ENCODE measurements at places on chromosomes 6 and 20.
A peak's percentile ranks its signal among the peaks of the same experiment; 100 is the strongest.

DNA sequence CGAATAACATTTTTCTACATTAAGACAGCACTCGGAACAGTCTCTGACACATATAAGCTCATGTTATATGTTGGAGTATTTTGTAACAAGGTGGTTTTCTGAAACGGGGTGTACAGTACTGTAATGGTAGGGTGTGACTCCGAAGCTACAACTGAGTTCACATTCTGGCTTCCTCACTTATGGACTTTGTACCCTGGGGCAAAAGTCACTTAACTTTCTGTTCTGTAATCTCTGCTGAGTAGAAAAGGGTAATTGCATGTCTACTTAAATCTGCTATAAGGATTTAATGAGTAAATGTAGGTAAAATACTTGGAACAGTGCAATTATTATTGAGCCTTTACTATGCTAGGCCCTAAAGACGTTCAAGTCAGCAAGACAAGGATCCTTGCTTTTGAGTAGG lies 4.7 kb upstream of the LTV1 start:
- no peak for DNase-seq

DNA sequence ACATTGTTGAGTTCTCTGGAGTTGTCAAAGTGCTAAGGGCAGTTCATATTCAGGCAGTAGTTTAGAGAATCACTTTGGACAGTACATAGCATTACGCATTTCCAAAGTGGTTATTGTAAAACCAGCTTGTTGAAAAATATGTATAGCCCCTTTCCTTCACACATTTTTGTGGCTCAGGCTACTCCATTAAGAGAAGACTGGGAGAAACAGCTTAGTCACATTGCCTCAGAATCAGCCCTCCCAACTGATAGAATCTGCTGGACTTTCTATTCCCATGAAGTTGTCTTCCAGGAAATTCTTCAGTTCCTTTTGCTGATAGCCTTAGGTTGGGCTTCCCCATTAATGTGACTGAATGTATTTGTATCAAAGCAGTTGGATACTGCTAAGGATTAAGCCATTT lies 39.5 kb upstream of the HDGFL1 start:
- DNase-seq, result no peak

- DNase-seq, result no peak
Measured at GRCh38 chr6:118708744-118709143, 57.4 kb upstream of the CEP85L start.

DNA sequence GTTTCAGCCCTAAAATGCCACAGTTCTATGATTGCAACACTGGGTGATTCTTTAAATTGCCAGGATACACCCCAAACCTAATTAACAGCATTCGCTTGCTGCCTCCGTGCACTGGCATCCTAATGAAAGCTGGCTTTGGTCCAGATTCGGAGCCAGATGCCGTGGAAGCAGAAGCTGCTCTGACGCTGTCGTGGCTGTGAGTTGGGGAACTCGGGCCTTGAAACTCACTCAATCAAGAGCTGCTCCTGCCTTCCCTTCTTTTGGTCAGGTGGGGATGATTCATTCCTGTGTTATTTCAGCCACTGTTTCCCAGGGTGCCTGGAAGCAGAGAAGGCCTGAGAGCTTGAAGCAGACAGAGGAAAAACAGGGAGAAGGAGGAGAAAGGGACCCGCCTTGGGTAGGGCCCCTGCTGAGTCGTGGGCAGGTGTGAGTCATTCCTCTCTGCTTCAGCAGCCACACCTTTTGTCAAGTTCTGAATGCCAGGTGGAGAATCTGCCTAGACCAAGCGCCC lies 36.2 kb upstream of the DSP start:
- DNase-seq, result no peak

- no peak for DNase-seq
Measured at GRCh38 chr6:14593286-14593685, 475.7 kb downstream of the CD83 start.

GRCh38 chr6:32447932-32448331 lies 8.2 kb downstream of the HLA-DRA start:
- DNase-seq, result no peak

GRCh38 chr6:126227833-126228702 lies 111.8 kb upstream of the CENPW start:
- no peak for DNase-seq

- peak; percentile 37 for DNase-seq
Measured at GRCh38 chr20:29300579-29301551, 1956.6 kb upstream of the DEFB115 start.

DNA sequence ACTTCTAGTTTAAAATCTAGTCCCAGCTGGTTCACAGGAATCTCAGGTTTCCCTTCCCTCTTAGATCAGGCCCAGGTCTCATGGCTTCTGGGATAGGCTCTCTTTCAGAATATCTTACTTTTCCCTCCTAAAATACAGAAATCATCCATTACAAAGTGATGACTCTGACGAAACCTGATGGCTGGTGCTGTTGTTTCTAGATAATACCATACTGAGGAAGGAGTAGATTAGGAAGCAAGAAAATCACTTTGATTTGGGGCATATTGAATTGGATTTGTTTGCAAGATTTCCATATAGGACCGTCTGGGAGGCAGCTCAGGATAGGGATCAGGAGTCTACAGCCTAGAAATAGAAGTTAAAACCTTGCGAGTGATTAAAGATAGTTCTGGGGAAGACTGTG lies 3.6 kb downstream of the ZKSCAN3 start:
- no peak for DNase-seq

DNA sequence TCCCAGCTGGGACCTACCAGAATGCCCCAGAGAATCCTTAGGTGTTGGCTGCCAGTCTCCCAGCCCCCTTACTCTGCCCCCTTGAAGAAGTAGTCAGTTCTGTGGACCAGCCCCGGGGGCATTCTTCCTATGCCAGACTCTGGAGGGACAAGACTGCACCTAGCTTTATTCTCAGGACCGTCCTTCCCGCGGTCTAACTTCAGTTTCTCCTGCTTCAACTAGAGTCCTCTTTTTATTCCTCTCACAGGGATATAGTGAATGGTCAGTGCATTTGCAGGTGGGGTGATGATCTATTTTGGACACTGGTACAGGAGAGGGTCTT lies 35.9 kb upstream of the MDFI start:
- DNase-seq, result no peak

DNA sequence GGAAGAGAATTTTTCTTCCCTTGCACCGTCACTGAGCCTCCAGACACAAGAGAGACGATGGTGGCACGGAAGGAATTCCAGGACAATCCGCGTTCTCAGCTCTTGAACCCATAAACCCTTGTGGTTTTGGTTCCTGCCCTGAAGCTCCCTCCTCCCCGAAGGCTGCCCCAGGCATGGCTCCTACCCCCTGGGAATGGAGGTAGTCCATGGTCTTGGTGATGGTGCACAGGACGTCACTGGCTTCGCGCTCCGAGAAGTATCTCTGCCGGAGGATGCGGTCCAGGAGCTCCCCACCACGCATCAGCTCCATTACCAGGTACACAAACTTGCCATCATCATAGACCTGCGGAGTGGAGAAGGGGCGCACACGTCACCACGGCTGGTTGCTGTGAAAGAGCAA lies 47.5 kb upstream of the MPC1 start:
- DNase-seq, result no peak

- DNase-seq, result peak; percentile 73
Measured at GRCh38 chr6:722077-722524, 29.2 kb upstream of the EXOC2 start.

GRCh38 chr6:24893342-24893850 lies 42.4 kb downstream of the RIPOR2 start:
- no peak for DNase-seq

DNA sequence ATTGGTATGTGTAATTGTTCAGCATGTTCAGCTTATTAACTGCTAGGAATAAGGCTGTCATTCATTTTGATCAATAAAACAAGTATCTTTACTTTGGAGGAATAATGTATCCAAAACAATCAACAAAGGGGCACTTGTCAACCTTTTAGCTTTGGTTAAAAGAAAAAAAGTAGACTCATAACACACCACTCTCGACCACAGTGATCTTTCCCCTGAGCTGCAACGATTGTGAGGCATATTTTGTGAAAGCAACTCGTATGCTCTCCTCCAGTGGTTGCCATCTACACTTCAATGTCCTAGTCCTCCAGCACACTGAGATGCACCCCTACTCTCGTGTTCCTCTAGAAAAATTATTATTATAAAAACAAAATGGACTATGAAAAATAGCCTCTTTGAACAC lies 60.1 kb upstream of the PDE7B start:
- DNase-seq, result no peak

- no peak for DNase-seq
Measured at GRCh38 chr6:141028791-141029280, 1103.9 kb upstream of the GJE1 start.

DNA sequence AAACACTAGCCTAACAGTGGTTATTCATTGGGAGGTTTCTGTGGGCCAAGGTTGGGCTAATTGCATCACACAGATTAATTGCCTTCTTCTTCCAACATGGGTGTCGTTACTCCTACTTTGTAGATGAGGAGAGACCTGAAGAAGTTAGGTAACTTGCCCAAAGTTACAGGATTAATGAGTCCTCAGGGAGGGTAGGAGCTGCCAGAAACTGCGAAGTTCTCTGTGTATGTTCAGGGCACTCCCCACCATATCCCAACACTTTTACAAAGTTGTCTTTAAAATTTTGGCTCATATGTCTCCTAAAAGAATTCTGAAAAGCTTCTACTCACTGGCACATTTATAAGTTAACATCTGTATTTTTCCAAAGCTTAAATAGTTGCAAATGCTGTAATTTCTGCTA lies 323.5 kb upstream of the HSF2 start:
- DNase-seq, result no peak

GRCh38 chr20:61900011-61900944 lies 165.4 kb downstream of the TAF4 start:
- no peak for DNase-seq

- no peak for DNase-seq
Measured at GRCh38 chr20:4956200-4956810, 45.0 kb downstream of the SLC23A2 start.

DNA sequence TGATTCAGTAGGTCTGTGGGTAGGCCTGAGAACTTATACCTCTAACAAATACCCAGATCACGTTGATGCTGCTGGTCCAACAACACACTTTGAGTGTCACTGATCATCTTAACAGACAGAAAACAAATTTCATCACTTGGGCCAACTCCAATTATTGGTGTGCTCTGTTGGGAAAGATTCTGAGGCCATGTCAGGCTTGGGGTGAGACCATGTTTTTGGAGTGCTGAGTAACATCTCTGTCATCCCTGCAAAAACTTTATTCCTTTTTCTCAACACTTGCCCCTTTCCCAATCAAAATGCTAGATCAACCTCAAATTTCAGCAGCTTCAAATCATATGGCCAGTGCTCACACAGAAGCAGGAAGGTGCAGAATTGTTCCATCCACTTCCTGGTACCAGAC lies 108.8 kb upstream of the TENT5A start:
- no peak for DNase-seq

DNA sequence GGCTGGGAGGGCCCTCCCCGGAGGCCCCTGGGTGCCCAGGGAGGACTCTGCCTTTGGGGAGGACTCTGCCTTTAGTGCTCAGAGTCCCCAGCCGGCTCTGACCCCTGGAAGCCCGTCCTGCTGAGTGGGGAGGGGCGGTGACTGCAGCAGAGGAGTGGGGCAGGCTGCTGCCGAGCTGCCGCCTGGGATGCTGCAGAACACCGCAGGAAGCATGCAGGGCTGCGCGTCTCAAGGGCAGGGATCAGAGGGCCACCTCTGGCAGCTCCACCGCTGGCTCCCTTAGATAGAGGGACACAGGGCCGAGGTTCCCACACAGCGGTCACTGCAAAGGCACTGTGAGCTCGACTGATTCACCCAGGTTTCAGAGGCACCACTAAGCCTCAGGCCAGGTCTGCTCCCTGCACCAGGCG lies 82.2 kb upstream of the GATA5 start:
- DNase-seq, result no peak

DNA sequence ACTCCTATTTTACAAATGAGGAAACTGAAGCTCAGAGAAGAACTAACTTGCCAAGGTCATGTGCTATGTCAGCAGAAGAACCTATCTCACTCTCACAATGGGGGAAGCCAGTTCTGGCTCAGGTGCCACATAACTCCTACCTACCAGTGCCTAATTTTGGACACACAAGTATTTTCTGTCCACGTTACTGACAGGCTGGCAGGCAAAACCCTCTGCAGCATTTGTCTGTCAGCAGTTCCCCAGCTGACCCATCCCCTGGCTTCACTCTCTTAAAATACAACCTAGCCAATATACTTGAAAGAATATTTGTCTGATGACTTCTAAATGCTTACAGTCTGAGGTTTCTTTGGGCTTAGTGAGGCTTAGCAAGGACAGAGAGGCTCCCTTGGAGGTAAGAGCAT lies 15.5 kb downstream of the GSS start:
- no peak for DNase-seq

GRCh38 chr20:13312300-13312699 lies 91.2 kb downstream of the ISM1 start:
- no peak for DNase-seq

DNA sequence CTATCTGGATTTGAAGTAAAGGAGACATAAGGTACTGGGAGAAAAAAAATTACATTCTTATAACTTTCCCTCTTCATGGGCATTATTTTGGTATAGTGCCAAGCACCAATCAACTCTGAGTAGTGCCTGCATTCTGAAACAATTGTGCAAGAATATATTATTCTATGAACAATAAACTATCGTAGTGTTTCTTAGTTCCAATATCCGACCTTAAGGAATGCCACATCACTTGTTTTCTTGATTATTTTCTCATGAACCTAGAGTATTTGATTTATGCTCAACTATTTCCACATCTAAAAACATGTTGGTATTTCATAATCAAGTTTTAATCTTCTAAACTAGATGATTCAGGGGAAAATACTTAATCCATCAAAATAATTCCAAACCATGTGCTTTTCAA lies 294.4 kb upstream of the TBX18 start:
- DNase-seq, result no peak

DNA sequence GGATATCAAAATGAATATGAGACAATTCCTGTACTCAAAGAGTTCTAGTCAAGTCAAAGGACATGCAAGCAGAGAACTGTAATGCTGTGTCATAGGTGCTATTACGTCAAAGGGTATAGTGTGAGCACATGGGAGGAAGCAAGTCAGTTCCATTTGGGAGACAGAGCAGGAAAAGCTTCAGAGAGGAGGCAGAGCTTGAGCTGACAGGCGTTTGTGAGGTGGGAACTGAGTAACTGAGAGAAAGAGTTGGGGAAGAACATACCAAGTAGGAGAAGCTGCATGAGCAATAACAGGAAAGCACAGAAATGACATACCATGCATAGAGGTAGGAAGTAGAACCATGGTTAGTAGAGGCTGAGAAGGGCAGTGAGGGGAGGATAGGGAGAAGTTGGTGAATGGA lies 15.2 kb upstream of the SSR1 start:
- no peak for DNase-seq

GRCh38 chr20:14800707-14801425 lies 463.5 kb upstream of the FLRT3 start:
- DNase-seq, result no peak

GRCh38 chr20:12019715-12020114 lies 102.0 kb downstream of the BTBD3 start:
- DNase-seq, result no peak

GRCh38 chr20:63956664-63957003 lies 418 bp upstream of the UCKL1 start:
- no peak for DNase-seq

- no peak for DNase-seq
Measured at GRCh38 chr6:81890846-81891245, 138.4 kb upstream of the TENT5A start.

Data from left lobe of liver (tissue), 2 donors.